Hypothalamus (tissue), 51 donors: ENCODE measurements at places on chromosomes 7 and 10.

GRCh38 chr10:11006428-11006825 is 11.2 kb upstream of the CELF2 start:
- no peak for DNase-seq

- no peak for DNase-seq
Measured at GRCh38 chr10:109393425-109393824, 529.9 kb downstream of the XPNPEP1 start.

GRCh38 chr7:90892213-90892612 is 296.1 kb downstream of the CDK14 start:
- DNase-seq = no peak

DNA sequence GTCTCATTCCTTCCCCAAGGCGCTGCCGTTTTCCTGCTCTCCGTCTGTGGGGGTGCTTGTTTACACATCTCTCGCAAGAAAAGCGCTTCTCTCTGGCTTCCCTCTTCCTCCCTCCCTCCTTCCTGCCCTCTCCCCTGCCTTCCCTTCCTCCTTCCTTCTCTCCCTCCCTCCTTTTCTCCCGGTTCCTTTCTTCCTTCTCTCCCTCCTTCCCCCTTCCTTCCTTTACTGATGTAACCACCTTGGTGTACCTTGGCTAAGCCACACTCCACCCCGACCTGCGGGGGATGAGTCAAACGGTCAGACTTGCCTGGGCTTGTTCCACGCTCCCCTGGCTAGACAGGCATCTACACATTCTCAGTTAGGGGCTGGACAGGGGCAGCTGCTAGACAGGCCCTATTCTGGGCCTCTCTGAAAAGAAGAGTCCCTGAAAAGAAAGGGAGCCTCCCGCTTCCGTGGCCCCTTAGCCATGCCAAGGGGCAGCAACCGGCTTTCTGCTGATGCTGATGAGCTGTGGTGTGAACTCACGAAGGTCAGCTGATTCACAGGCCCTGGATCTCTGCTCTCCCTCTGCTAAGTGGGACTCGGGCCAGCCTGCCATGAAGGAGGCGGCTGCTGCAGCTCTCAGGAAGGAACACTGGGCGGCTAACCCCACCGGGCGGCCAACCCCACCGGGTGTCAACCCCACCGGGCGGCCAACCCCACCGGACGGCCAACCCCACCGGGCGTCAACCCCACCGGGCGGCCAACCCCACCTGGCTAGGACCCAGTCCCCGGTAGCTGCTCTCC is 216.8 kb downstream of the TCERG1L start:
- DNase-seq = no peak

GRCh38 chr10:94412449-94412848 is 10.1 kb downstream of the TBC1D12 start:
- DNase-seq = no peak

GRCh38 chr10:7329219-7329618 is 81.6 kb downstream of the SFMBT2 start:
- DNase-seq = no peak

- DNase-seq = no peak
Measured at GRCh38 chr7:117171106-117171505, 151.8 kb downstream of the WNT2 start.

DNA sequence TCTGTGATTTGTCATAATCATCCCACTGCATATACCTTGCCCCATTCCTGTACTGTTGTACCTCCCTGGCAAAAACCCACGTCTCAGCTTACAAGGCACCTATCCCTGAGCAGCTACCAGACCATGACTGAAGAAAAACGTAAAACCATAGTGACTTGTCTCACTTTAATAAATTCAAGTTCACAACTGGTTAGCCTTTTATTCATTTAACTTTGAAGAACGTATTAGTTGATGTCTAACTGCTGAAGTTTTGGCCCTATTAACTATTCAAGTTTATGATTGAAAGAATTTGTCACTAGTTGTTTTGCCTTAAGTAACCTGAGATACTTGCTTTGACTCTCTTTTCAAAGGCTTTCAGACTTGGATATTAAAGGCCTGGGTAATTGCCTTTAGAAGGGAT is 59.7 kb downstream of the GALNT11 start:
- DNase-seq = no peak

DNA sequence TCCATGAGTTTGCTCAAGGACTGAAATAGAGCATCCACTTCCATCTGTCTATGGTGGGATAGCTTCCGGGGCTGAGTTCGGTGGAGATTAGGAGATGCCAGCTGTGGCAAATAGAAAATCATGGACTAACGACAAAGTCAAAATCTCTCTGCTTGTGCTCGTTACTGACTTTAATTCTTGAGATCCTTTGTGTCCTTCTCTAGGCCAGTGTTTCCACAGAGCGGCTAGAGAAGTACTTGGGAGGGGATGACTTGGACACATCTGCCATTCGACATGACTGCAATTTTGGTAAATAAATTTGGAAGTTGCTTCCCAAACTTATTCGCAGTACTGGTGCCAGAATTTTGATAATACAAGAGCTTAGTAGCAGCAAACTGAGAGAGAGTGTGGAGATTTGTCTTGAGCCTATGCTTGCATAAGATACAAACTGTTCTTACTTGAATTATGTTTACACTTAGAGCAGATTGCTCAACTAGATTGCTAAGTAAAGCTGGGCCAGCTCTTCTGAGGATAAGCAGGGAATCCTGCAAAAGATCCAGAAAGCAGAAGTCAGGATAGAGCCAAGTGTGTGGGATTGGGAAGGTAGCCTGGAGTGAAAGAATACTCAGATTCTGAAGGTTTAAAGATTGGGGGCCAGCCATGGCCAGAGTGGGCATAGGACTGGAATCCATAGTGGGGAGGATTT is 27.6 kb downstream of the ABCC2 start:
- no peak for DNase-seq

DNA sequence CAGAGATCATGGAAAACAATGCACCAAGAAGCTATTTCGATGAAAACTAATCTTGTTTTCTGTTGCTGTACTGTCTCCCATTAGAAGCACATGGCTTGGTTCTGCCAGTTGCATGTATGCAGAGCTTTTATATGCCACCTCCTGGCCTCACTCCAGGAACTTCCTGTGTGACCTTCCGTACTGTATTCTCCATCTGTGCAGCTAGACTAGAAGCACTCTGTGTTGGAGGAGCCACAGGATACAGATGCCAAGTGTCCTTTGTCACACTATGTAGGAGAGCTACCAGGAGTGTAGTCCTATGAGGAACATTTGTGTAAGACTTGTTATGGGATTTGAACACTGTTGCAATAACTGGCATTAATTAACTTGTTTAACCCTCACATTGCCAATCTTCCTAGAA is 503.5 kb upstream of the TPK1 start:
- no peak for DNase-seq

DNA sequence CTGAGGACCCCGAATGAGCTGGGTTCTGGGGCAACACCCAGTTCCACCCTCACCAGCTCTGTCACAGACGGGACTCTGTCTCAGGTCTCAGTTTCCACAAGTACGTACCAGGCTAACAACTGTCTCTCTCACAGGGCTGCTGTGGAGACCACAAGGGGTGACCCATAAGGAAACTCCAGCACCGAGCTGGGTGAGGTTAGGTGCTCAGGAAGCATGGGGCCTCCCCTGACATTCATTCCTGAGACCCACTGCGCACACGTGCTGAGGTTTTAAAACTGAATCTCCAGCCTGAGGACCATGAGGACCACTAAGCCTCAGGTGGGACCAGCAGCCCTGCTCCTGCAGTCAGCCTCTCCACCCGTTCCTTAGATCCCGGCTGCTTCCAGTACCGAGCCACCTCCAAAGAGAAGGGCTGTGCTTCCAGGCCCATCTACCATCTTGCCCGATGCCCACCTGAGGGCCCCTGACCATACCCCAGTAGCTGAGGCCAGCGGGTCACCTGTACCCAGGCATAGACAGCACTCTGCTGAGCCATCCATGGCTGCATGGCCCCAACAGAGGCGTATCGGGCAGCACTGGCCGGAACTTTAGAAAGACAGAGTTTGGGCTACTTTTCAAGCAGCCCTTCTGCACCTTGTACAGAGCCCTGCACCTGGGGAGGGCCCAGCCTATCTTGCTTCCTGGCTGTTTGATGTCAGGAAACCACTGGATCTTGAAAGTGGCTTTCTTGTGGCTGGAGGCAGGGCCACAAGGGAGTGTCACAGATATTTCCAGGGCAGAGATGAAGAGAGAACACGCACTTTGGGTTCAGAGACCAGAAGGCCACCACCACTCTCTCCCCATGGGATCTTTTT is 18.7 kb downstream of the HSPA12A start:
- no peak for DNase-seq
